Prostate gland (tissue), 2 donors: ENCODE measurements at places on chromosomes 13 and 19. TPM values are rescaled to one million over a fixed set of nuclear protein-coding genes. Genes with fewer than 3 reads are reported as not detected.

- DNase-seq = no peak
- H3K27me3 ChIP-seq = no peaks in the 10 kb centered on the region
- peaks cover 6% of the 10 kb centered on the region for H3K4me1 ChIP-seq
- H3K36me3 ChIP-seq = peaks cover 6% of the 10 kb centered on the region
Measured at GRCh38 chr13:110646442-110647364, 31.4 kb downstream of the NAXD start.

- H3K36me3 ChIP-seq = no peaks in the 10 kb centered on the region
- H3K27ac ChIP-seq = no peak overlapping the region
- DNase-seq = no peak
- H3K4me1 ChIP-seq = no peaks in the 10 kb centered on the region
- no peaks in the 10 kb centered on the region for H3K27me3 ChIP-seq
Measured at GRCh38 chr19:38990949-38991697, 15.6 kb upstream of the FBXO17 start.

DNA sequence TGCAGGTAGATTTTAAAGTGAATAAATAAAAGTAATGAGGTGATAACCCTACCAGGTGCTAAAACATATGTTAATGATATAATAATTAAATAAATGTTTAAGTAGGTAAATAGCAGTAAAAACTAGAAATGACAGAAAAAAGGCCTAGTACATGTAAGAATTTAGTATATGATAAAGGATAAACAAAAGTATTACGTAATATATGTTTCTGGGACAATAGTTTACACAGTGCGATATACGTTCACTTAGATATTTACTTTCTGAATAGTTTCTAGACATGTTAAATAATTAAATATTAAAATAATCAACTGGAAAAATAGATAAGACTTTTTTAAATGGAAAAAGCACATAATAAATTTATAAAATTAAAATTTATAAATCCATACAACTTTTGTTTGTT is 340.9 kb downstream of the LIG4 start:
- DNase-seq = no peak
- H3K4me1 ChIP-seq = no peaks in the 10 kb centered on the region
- H3K4me3 ChIP-seq = no peak overlapping the region
- no peaks in the 10 kb centered on the region for H3K36me3 ChIP-seq
- no peaks in the 10 kb centered on the region for H3K27me3 ChIP-seq
- no peak overlapping the region for H3K27ac ChIP-seq

DNA sequence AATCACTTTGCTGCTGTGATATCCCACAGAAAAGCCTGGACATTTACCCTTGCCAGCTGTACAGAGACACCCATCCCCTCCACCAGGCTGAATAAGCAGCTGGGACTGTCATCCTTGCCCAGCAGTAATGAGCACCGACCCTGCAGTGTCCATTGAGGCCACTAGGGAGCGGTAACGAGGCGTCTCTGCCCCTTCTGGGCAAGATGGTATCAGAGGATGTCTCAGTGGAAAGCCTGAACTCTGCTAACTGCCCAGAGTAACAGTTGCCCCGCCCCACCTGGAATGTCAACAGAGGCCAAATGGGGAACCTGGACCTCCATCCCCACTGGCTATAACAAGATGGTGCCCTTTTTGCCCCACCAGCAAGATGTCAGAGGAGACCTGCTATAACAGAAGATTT is 22.8 kb upstream of the CEACAM20 start:
- no peak overlapping the region for H3K27ac ChIP-seq
- H3K4me1 ChIP-seq = no peaks in the 10 kb centered on the region
- H3K4me3 ChIP-seq = no peak overlapping the region
- H3K27me3 ChIP-seq = no peaks in the 10 kb centered on the region

DNA sequence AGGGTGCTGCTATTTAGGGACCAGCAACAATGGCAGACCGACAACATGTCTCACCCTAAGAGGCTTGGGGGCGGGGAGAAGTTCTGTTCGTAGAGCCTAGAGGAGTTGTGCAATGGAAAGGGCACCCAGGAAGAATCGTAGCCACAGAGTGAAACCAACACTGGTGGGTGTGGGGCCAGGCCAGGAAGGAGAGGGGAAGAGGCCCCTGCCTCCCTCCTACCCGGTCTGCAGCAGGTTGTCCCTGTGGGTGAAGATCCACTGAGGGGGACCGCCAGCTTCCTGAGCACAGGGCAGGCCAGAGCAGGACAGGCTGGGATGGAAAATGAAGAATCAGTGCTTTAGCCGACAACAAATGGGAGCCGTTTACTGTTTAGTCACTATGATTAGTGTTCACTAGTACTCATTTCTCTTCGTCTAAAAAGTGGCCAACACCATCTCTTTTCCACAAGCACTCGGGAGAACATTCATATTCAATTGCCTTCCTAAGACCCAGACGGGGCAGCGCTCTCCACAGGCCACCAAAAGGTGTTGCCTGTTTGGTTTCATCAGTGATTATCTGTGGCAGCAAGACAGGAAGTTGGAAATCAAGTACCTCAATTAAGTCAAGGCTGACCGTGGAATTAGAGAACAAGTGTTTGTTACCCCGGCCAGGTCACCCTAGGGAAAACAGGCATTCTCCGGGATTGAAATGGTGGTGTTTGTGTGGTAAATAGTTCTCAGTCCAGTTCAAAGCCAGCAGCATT is 1.1 kb upstream of the ATP11A start:
- no peak for DNase-seq
- no peaks in the 10 kb centered on the region for H3K36me3 ChIP-seq
- peak overlapping the region; percentile 69 for H3K4me3 ChIP-seq
- no peaks in the 10 kb centered on the region for H3K27me3 ChIP-seq
- peak overlapping the region; percentile 87 for H3K27ac ChIP-seq

GRCh38 chr19:12194827-12195731 is 32.2 kb downstream of the ZNF136 start:
- peak; percentile 90 for DNase-seq
- no peaks in the 10 kb centered on the region for H3K4me1 ChIP-seq
- H3K36me3 ChIP-seq = no peaks in the 10 kb centered on the region
- peak overlapping the region; percentile 62 for H3K4me3 ChIP-seq

GRCh38 chr13:111367340-111367739 is 46.9 kb downstream of the TEX29 start:
- H3K4me3 ChIP-seq = no peak overlapping the region
- H3K27ac ChIP-seq = no peak overlapping the region
- DNase-seq = no peak
- peaks cover 2% of the 10 kb centered on the region for H3K27me3 ChIP-seq

DNA sequence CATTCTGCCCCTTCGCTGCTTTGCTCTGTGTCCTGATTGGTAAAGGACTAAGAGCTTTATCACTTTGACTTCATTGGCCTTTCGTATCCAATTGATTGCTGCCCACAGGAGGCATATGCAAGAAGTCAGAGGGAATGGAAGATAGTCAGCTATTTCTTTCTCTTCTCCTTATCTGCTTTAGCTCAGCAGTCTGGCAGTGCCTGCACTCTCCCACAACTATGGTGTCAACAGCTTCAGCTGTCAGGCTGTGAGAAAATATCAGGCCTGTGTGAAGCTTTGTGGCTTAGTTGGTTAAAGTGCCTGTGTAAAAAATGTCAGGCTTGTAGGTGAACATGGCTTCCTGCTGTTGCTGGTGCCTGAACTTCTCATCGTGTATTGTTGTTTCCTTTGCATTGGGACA is 243.0 kb downstream of the PCDH17 start:
- H3K27me3 ChIP-seq = no peaks in the 10 kb centered on the region
- no peak overlapping the region for H3K4me3 ChIP-seq
- H3K4me1 ChIP-seq = no peaks in the 10 kb centered on the region
- no peaks in the 10 kb centered on the region for H3K36me3 ChIP-seq
- H3K27ac ChIP-seq = no peak overlapping the region

- H3K4me3 ChIP-seq = peak overlapping the region; percentile 95
- no peaks in the 10 kb centered on the region for H3K27me3 ChIP-seq
- H3K36me3 ChIP-seq = no peaks in the 10 kb centered on the region
Measured at GRCh38 chr19:16628984-16629691, 1.1 kb upstream of the MED26 start.

- no peak overlapping the region for H3K4me3 ChIP-seq
- H3K4me1 ChIP-seq = no peaks in the 10 kb centered on the region
- H3K27ac ChIP-seq = no peak overlapping the region
- H3K27me3 ChIP-seq = no peaks in the 10 kb centered on the region
- no peak for DNase-seq
Measured at GRCh38 chr13:47080621-47081020, 183.8 kb upstream of the HTR2A start.

The ACP5 gene
- 23.3 TPM for total RNA-seq

The S1PR4 gene
- total RNA-seq = 0.14 TPM

The NACC1 gene
- total RNA-seq = 52.4 TPM

The TMTC4 gene
- total RNA-seq = 22.4 TPM

The CCDC169 gene
- total RNA-seq = 4.1 TPM

The PDE4A gene
- 14.5 TPM for total RNA-seq

The CGB1 gene
- total RNA-seq = not detected
